ENCODE measurements at places on chromosomes 13 and 19.

DNA sequence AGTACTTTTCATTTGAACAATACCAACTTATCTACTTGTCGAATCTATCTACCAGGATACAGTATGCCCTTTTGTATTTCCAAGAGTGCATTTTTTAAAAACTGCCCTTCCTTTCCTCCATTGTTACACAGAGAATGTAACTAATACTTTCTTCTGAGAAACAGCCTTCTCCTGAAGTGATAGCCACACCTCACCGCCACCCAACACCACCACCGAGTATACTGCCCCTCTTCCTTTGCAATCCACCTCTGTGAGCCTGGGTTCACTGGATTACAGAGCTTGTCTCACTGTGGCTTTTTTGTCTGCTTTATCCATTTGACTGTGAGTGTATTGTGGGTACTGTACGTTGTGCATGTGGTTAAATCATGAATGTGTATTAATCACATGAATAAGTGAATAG, 305.4 kb downstream of the KLF12 start:
- no peak for DNase-seq

- DNase-seq, result no peak
Observed at GRCh38 chr19:50313812-50314536, 15.2 kb downstream of the KCNC3 start.

- DNase-seq, result no peak
Observed at GRCh38 chr13:96473526-96474180, 383.7 kb downstream of the HS6ST3 start.

DNA sequence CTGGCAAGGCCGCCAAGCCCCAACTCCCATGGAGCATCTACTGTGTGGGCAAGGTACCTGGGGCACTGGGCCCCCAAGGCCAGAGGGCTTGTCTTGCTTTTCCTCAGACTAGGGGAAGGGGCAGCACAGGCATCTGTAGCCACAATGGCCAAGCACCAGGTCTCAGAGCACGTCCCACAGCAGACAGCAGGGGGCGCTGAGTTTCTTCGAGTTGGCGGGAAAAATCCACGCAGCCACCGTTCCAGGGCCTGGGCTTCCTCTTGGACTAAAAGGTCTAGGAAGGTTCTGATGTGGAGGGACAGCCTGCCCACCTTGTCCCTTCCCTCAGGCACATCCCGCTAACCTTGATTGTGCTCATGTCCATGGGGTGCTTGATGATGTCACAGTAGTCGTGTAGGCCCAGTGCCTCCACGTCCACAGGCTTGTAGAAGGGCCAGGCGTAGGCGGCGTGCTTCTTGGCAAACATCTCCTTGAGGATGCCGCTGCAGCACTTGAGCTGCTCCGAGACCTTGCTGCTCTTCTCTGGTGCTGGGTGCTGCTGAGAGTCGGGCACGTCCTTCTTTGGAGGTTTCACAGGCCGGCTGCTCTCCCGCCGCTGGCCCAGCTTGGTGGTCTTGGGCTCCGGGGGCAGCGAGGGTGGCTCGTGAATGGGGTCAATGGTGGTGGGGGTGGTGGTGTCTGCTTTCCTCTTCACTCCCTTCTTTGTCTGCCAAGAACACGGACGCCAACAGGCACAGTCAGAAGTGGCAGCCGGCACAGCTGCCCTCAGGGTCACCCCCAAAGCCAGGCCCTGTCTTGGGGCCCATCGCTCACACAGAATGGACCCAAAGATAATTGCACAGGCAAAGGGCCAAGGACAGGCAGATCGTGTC, 32.0 kb upstream of the EPHX3 start:
- DNase-seq, result peak; percentile 78

DNA sequence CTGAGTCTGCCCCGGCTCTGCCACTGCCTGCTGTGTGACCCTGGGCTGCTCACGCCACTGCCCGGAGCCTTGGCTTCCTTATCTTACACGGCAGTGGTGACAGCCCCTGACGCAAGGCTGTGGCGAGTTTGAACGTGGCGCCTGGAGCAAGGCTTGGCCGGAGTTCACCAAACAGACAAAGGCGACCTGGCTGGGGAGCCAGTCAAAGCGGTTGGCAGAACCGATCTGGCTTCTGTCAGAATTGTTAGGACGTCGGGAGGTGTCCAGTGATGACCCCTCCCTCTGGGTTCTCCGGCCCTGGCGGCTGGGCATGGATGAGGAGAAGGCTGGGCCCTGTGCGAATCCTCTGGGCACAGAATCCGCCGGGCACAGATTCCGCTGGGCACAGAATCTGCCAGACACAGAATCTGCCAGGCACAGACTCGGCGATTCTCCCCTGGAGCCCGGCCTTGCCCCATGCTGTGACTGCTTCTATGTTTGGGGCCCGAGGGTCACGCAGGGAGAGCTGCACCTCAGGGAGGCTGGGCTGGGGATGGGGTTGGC, 11.7 kb upstream of the TMEM255B start:
- DNase-seq, result no peak

GRCh38 chr13:108828086-108828815, 198.8 kb downstream of the MYO16 start:
- no peak for DNase-seq

DNA sequence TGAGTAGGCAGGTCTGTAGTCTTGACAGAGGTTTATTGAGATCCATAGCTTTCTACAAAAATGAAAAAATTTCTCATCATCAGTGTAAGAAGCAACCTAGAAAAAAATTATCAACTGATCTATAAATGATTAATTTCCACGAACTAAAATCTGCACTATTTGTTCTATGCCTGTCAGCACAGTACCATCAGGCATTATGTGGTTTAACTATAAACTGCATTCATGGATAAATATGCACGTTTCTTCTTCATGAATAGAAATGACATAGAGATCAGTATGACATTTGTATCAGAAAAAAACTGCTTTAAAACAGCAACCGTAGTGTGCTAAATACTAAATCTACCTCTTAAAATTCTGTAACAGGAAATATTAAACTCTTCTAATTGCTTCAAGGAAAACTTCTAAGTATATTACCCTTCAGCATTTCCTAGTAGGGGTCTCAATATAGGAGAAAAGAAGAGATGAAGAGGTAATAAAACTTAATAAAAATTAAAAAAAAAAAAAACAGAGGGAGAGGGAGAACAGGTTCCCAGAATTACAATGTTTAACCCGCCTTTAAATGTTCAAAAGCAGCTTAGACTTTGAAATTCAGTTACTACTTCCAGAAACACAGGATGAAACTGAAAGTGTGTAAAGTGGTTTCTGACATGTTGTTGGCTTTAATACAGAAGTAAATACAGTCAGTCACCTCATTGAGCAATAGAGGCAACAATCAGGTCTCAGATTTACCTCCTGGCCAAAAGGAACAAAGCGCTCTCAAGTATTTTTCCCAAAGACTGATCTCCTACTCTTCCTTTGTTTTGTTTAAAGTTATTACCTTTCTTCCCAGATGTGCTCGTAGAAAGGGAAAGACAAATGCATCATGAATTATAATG, 144.4 kb downstream of the DIAPH3 start:
- no peak for DNase-seq

DNA sequence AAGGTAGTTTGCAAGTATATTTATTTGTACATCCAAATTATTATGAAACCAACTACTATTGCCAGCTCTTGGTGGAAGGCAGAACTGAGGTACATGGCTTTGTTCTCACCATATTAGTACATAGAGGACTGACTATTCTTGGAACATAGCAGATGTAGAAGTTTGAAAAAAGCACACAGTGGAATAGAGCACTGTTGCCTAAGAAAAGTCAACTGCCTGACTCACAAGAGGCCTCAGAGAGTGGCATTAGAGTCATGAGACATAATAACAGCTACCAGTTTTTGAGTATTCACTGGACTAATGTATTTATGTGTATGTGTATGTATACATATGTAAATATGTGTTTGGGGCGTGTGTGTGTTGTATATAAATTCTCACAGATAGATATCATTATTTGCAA, 8.3 kb upstream of the PCDH20 start:
- no peak for DNase-seq

DNA sequence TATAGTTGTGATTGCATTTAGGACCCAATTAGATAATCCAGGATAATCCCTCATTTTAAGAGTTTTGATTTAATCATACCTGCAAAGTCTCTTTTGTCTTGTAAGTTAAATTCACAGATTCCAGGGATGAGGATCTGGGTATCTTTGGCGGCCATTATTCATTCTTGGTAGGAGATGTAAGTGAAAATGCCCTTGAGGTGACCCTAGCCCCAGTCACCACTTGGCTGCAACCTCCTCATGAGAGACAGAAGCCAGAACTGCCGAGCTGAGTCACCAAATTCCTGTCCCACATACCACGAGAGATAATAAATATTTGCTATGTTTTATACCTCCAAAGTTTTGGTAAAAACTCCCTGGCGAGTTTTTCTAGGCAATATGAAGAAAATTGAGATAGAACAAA, 389.4 kb downstream of the RFC3 start:
- DNase-seq, result no peak

GRCh38 chr13:113078902-113079780, 26.4 kb upstream of the F7 start:
- no peak for DNase-seq

DNA sequence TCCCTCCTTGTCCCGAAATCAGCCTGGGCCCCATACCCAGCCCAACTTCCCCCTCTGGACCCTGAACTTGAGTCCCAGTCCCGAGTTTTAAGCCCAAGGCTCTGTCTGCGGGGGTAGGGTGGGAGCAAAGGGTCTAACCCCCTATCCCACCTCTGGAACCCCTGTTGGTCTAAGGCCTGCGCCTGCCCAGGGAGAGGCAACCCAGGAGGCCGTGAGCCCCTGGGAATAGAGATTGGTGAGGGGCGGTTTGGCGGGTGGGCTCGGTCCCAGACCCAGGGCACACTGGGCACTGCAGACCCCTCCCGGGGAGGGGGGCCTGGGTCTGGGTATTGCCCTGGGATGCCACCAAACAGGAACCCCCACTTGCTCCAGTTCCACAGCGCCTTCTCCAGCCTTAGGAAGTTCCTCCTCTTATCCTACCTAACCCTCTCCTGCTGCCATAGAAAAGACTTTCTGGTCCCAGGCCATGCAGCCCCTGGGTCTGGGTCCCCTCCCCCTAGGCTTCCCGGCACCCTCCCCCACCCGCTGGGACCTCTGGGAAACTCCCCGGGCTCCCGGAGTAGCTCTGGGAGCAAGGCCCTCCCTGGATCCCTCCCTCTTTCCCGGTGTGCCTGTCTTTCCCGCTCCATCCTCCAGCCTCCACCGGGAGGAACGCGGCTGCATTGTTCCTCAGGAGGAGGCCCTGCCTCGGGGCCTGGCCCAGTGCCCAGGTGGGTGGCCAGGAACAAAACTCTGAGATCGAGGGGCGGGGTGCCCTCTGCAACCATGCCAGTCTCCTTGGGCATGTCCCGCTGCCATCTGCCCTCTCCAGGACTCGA, 33.6 kb upstream of the NANOS3 start:
- no peak for DNase-seq

GRCh38 chr19:51417107-51417809, at the start of gene SIGLEC10:
SIGLEC10 (minus strand) TSS chr19:51417642; CDS start chr19:51417581, 61 bp downstream.
- DNase-seq, result no peak

GRCh38 chr19:10343495-10343894, 4.1 kb upstream of the ICAM3 start:
- no peak for DNase-seq

GRCh38 chr13:92044351-92044750, 645.9 kb downstream of the GPC5 start:
- no peak for DNase-seq

GRCh38 chr13:112234131-112234875, 141.9 kb upstream of the SPACA7 start:
- DNase-seq, result no peak

GRCh38 chr19:17202713-17203112, 12.4 kb upstream of the USE1 start:
- DNase-seq, result no peak

- no peak for DNase-seq
Observed at GRCh38 chr13:60944863-60945262, 470.8 kb downstream of the PCDH20 start.

GRCh38 chr19:50368649-50369570, 3.5 kb upstream of the NAPSA start:
- peak; percentile 82 for DNase-seq

DNA sequence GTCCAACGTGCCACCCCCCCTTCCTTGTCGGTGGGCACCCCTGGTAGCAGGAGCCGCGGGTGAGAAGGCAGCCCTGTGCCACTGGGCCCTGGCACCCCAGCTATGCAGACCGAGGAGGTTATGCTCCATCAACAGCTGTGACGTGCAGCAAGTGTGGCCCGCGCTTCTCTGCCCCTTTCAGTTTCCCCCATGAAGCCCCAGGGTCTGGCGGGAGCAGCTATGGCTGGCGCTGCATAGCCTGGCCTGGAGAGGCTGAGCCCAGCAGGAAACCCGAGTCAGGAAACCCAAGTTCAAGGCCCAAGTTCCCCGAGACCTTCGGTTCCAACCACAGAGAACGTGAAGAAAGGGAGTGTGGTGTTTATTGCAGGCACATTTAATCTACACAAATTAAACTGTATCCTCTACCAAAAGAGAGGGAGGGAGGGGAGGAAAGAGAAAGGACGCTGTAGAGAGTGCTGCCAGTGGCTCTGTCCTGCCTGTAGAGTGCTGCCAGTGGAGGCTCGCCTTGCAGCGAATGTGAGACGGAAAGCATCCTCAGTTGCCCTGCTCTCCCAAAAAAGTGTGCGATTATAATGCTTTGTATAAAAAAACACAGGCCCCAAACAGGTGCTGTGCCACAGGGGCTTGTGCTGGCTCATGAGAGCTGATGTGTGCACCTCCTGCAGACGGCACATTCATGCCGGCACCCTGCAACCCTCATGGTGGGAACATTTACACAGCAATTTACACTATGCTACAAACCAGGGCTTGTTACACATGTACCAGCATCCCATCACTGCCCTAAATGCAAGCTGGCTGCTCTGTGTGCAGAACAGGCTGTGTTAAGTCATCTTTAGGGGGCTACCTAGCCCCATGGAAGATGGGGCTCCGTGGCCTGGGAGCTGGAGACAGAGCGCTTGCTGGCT, 16.3 kb downstream of the POP4 start:
- DNase-seq, result peak; percentile 34

- no peak for DNase-seq
Observed at GRCh38 chr13:50867637-50867945, 24.1 kb upstream of the DLEU7 start.

- no peak for DNase-seq
Observed at GRCh38 chr19:4284176-4284958, 5.3 kb downstream of the SHD start.

DNA sequence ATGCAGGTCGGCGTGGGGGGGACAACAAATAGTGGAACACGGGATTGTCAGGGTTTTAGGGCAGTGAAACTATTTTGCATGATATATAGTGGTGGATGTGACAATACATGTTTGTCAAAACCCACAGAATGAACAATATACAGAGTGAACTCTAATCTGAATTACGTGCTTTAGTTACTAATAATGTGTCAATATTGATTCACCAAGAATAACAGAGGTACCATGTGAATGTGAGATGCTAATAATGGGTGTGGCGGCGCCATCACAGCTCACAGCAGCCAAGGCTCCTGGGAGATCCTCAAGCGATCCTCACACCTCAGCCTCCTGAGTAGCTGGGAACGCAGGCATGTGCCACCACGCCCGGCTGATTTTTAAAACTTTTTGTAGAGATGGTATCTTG, 12.9 kb downstream of the ELAVL1 start:
- DNase-seq, result no peak

GRCh38 chr19:35404879-35405622, 34.2 kb downstream of the GPR42 start:
- DNase-seq, result no peak

Measured in CD4-positive, alpha-beta T cell treated with Interleukin-6 for 4 hours (primary cell).